Stimulated activated CD4-positive, alpha-beta T cell treated with anti-CD3 and anti-CD28 coated beads, Interleukin-4, amount 100 ng/mL, for 4 hours (primary cell): ENCODE measurements at places on chromosomes 2 and 18.
A peak's percentile ranks its signal among the peaks of the same experiment; 100 is the strongest.

DNA sequence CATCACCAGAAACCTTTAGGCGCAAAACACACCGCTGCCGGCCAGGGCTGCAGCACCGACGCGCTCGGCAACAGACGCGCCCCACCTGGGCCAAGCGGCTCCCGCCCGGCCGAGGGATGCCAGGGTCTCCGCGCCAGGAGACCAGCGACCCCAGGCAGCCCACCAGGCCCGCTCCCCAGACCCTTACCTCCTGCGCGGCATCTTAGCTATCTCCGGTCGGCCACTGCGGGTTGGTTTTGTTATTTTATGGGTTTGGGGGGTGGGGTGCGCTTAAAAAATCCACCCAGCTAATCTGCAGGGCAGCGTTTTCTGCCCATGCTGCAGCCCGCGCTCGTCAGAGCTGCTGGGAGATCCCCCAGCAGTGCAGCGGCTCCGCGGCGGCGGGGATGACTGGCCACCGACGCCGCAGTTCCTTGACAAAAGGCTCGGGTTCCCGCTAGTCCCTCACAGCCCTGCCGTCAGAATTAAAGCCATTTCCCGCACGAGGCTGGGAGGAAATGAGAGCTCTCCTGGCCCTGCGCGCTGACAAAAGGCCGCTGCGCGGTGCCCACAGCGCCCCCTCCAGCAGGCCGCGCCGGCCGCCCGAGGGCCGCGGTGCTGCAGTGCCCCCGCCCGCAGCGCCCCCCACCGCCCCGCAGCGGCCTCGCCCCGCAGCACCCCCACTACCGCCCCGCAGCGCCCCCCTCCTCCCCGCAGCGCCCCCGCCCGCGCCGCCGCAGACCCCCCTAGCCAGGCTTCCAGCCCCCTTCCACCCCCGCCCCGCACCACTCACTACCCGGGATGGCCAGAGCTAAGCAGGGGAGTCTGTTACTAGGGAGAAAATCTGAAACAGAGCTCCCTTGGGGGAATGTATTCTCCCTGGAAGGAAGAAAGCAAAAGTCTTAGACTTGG is at the start of gene ADD2:
Gene ADD2 (minus strand): TSS at position 502 of the 891 bp plus-strand sequence. CDS start 61,792 bp downstream, outside the sequence.
- peak; percentile 43 for DNase-seq

DNA sequence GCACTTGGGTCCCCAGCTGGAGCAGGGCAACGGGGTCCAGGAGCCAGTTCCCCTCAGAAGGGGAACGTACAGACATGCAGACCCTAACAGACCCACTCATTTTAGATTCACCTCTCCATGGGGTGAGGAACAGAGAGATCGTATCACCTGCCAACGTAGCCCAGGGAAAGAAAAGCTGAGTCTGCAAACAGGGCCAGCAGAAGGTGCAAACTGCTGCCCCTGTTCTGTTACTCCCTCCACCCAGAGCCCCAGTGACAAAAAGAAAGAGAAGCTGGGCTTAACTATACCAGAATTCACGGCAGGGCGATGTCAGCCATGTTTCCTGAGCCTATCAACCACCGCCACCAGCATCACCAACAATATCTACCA is 817 bp upstream of the HS1BP3 start:
- DNase-seq = no peak

DNA sequence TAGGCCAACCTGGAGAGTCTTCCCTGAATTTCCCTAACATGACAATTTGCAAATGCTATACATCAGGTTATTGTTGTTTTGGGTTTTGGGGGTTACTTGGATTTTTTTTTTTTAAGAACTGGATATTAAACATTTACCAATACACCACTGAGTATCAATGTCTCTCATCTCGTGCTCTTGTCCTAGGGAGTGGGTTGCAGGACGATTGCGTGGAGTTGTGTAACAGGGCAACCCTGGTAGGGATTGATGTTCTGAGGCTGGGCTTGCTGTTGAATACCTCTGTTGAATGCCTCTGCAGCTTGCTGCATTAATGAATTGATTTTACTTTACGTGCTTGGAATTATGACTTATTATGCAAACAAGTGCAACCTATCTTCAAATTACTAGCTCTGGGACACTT is 18.8 kb upstream of the FOSL2 start:
- no peak for DNase-seq

GRCh38 chr18:48944634-48945033 is 6.1 kb downstream of the SMAD7 start:
- no peak for DNase-seq

GRCh38 chr2:229679393-229680125 is 34.8 kb downstream of the DNER start:
- DNase-seq = no peak

DNA sequence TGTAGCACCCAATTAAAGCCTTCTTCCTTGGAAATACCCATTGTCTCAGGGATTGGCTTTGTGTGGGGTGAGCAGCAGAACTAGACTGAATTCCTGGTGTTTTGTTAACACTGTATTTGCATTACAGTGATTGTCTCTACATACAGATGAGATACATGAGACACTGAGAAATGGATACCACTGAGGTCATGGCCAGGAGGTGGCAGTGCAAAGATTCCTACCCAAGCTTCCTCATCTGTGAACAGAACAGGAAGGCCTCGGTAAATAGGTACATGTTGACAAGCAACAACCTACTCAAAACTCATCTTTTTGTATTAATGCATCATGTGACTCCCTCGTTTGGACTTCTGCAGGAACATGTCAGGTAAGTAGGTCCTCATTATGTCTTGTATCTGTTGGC is 445.8 kb upstream of the RGPD4 start:
- DNase-seq = no peak

DNA sequence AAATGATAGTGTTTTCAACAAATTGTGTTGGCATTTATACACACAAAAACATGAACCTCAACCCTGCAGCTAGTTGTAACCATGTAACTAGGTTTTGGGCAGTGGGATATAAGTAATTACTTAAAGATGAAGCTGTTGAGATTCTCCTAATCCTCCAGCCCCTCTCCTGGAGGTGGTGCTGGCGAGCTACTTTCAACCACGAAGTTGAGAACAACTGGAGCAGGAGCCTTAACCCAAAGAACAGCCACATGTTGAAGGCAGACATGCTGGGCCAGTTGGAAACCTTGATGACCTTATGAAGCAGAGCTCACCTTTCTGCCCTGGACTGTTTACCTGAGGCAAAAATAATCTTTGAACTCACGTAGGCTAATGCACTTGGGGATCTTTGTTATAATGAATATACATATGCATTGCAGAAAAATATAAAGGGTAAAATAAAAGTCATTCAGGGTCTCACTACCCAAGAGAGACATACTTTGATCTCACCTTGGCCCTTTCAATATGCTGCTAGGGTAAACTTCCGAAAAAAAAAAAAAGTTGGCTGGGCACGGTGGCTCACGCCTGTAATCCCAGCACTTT is 89.6 kb upstream of the NPAS2 start:
- DNase-seq = peak; percentile 20

GRCh38 chr2:242027676-242028450 is 158.3 kb downstream of the RTP5 start:
- no peak for DNase-seq

DNA sequence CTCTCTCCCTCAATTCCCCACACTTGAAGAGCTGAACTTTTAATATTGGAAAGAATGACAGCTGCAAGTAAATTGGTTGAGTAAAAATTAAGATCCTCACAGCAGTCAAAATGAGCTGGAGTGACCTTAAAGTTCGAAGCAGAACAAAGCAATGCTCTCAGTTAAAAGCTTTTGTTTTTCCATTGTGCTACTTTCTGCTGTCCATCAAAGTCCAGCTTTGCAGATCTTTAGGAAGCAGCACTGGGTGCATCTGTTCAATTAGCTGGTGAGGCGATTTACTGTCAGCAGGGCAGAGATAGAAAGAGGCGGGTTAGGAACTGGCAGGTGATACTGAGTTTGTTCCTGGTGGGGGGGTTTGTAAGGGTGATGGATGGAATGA is 834.8 kb downstream of the CPS1 start:
- no peak for DNase-seq

DNA sequence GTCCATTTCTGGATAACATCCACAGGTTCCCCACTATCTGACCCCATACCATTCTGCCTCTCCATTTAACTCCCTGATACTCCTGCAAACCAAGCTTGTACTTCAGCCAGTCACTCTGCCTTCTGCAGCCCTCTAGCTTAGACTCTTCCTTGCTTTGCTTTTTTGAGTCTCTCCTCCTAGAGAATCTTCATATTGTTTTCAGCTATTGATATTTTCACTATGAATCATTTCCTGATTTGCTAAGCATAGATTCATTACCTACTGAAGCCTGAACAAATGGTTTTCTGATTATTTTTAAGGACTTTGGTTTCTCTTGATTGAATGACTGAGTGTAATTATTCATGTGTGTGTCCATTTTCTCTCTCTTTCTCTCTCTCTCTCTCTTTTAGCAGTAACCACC is 2102.3 kb upstream of the CELF4 start:
- DNase-seq = no peak

GRCh38 chr2:31219131-31219969 is 2.0 kb upstream of the CAPN14 start:
- DNase-seq = no peak
